ENCODE measurements at places on chromosomes 7 and 10.
A peak's percentile ranks its signal among the peaks of the same experiment; 100 is the strongest.

- DNase-seq, result peak; percentile 57
Observed at GRCh38 chr7:84364708-84365107, 170.1 kb upstream of the SEMA3A start.

- DNase-seq, result no peak
Observed at GRCh38 chr10:62413048-62413447, 38.9 kb downstream of the ZNF365 start.

- DNase-seq, result peak; percentile 45
Observed at GRCh38 chr7:44473295-44473694, 17.2 kb downstream of the NUDCD3 start.

GRCh38 chr7:141288626-141289025 is 214.8 kb downstream of the TMEM178B start:
- DNase-seq, result no peak

DNA sequence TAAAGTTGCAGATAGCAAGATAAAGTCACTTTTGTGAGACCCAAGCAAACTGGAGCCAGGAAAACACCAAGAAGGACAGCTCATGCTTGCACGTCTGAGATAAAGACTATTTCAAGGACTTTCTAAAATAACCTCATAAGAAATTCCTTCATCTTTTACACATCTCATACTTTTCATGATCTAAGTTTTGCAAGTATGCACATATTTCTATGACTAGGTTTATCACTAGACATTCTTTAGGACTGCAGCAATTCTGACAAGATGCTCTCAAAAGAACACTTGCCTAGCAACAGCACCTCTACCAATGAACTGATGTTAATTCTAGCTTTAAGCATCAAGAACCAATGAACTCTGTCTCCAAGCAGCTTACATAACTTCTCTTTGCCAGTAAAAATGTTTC is 457.6 kb downstream of the SEMA3D start:
- peak; percentile 91 for DNase-seq

GRCh38 chr7:98213888-98214810 is 2.9 kb downstream of the BHLHA15 start:
- no peak for DNase-seq

DNA sequence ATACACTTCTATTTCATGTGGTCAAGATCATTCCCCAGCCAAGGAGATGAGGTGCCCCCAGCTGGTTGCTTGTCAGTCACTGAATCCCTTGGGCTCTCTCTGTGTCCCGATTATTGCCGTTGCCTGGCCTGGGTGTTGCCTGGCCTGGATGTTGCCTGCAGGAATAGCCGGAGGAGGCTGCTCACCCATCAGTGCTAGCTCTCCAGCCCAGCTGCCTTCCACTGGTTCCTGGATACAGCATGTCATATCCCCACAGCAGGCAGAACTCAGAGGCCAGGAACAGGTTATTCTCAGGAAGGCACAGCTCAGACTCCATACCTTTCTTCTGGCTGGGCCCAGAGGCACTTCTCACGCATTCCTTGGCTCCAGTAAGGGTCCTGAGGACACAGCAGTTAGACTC is 542.1 kb upstream of the MGMT start:
- no peak for DNase-seq

DNA sequence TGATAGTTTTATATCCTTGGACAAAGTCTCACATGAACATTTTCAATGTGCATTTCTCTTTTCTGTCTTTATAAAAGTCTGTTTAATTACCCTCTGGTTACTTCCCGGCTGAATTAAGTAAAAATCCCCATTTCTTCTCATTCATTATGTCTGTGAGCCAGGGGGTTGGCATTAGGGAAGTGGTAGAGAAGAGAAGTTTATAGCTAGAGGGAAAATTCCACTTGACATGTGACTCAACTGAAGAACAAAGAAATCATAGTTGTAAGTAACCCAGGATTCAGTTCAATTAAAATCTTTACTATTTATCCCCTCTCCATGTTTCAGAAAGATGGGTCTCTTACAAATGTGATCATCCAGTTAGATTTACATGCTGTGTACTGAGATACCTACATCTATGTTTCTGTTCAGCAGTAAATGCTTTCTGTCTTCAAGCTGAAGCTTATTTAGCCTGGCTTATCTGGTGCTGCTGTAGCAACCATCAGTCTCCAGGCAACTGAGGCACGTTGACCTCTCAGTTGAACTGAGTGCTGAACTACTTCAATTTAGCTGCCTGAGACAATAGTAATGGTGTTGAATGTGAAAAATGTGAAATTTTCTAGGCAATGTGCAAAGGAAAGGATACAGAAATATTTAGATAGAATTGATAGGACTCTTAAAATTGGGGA is 181.6 kb downstream of the MLLT10 start:
- DNase-seq, result peak; percentile 56

DNA sequence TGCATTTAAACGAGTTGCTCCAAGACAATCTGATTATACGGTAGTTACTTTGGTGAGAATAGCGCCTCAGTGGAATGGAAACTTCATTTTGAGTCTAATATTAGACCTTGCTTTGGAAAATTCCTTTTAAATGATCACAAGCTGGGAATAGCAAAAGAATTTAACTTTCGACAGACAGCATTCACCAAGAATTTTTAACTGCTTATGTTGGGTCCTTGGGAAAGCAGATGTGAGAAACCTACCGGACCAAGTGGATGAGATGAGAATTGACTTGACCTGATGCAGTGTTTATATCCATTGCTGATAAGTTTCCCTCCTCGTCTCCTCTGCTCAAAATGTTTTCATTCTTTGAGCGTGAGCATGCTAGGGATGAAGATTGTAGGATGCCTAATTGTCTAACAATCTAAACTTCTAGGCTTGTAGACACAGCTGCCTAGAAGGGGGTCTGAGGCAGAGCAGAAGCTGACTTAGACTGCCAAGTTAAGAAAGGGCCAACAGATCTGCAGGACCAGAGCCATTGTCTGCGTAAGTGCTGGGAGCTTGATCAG is 126.9 kb downstream of the CNNM2 start:
- DNase-seq, result peak; percentile 100

GRCh38 chr10:69315100-69315542 is 36.8 kb downstream of the HK1 start:
- DNase-seq, result no peak

GRCh38 chr7:28400838-28401360 is 11.4 kb upstream of the CREB5 start:
- DNase-seq, result no peak

GRCh38 chr10:81928119-81928518 is 53.1 kb downstream of the NRG3 start:
- no peak for DNase-seq

GRCh38 chr10:88195841-88196240 is 332.4 kb downstream of the PTEN start:
- no peak for DNase-seq

Data from IMR-90 (cell line).